NCI-H460 (cell line): ENCODE measurements at places on chromosomes 3 and 15.

GRCh38 chr3:118559286-118559685, 475.4 kb downstream of the IGSF11 start:
- DNase-seq: no peak

GRCh38 chr3:68743521-68743920, 188.8 kb downstream of the TAFA4 start:
- DNase-seq: no peak

DNA sequence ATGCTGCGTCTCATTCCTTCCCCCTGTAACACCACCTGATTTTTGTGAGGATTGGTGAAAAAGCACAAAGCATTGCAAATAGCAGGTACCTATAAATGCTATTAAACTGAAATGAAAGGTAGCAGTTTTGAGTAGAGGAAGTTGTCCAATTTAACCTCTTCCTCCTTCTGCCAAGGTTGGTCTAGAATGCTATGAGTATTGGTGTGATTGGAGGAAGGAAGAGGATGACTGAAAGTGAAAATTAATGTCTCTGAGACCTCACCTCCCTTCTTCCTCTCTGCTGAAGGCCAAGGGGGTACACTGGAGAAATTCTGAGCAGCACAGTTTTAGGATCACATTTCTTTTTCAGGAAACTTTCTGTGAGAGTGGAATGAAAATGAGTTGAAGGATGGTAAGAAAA, 94.4 kb downstream of the DTWD1 start:
- no peak for DNase-seq

DNA sequence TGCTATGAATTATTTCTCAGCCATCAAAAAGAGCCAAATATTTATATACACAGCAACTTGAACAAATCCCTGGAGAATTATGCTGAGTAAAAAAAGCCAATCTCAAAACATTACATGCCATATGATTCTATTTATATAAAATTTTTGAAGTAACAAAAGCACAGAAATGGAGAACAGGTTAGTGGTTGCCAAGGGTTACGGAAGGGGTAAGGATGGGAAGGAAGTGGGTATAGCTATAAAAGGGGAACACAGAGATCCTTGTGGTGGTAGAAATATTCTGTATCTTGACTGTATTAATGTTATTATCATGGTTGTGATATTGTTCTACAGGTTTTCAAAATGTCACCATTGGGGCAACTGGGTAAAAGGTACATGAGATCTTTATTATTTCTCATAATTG, 62.3 kb upstream of the ASB14 start:
- no peak for DNase-seq

GRCh38 chr3:77825001-77825827, 785.3 kb downstream of the ROBO2 start:
- DNase-seq: peak; percentile 4
